ENCODE measurements at places on chromosomes 16 and 17.

DNA sequence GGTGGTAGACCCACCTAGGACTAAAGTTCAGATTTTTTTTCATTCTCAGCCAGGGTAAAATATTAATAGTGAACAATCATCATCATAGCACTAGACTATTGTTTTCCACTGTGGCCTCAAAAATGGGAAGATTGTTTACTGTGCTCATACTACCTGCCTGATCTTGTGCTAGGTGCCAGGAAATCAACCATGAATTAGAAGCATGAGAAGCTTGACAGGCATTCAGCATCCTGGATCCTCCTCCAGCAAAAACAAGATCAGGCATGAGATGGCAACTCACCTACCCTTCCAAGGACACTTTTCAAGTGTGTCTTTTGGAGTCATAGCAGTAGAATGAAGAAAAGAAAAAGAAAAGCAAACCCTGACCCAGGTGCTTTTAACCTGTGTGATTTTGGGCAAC is 174.2 kb downstream of the CYLD start:
- no peak for DNase-seq

- no peak for DNase-seq
Measured at GRCh38 chr16:50573279-50573678, 25.1 kb downstream of the NKD1 start.

DNA sequence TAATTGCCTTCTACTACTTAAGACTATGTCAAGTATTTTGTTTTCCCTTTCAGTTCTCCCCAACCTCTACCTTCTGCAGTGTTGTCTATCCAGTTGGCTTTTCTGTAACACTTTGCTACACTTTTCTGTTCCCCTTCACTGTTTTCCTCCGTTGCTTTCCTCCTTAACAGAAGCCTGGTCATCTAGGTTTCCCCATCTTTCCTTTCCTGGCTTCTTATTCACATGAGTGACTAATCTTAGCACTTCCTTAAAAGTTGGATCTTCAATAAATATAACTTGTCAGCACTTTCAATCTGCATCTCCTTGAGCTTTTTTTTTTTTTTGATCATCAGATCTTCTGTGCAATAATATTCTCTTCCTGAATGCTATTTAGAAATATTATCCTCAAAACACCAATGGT is 2.8 kb upstream of the SLFN11 start:
- DNase-seq: no peak

- DNase-seq: no peak
Measured at GRCh38 chr16:82703871-82704768, 77.4 kb downstream of the CDH13 start.

DNA sequence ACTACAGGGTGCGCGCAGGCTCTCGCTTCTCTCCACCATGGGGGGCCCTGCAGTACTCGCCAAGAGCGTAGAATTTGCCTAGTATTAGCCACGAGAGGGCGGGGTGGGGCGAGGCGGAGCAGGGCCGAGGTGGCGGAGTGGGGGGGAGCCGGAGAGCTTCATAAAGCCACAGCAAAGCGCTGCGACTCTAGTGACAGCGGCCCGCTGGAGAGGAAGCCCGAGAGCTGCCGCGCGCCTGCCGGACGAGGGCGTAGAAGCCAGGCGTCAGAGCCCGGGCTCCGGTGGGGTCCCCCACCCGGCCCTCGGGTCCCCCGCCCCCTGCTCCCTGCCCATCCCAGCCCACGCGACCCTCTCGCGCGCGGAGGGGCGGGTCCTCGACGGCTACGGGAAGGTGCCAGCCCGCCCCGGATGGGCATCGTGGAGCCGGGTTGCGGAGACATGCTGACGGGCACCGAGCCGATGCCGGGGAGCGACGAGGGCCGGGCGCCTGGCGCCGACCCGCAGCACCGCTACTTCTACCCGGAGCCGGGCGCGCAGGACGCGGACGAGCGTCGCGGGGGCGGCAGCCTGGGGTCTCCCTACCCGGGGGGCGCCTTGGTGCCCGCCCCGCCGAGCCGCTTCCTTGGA is at the start of gene TBX21:
Gene TBX21, plus strand, starts transcription at position 190 of the 627 bp plus-strand sequence. Its CDS starts 219 bp downstream, at position 409.
- DNase-seq: peak; percentile 93

DNA sequence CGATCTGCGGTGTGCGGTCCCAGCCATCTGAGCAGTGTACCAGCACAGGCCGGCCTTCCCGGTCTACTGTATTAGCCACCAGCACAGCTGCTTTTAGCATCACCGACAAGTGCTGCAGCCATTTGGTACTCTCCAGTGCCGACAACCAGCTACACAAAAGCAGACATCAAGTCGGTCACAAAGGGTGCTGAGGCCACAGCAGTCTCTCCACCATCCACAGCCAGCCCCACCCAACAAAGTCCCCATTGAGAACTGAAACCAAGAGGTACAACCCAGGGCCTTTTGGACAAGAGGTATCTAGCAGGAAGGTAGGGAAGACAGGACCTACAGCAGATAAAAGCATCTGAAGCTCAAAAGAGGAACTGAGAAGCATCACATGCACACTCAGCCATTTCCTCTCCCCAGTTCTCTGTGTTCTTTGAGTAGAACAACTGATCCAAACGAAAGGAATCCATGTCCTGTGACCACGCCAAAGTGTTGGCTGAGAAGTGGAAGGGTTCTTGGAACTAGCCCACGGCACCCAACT is 9.5 kb downstream of the MTMR4 start:
- no peak for DNase-seq

GRCh38 chr17:77096570-77097214 is 44.1 kb upstream of the SEC14L1 start:
- no peak for DNase-seq

GRCh38 chr17:76136276-76137000 is 4.6 kb downstream of the FOXJ1 start:
- DNase-seq: no peak

- DNase-seq: no peak
Measured at GRCh38 chr16:68005786-68006286, 6.6 kb upstream of the DPEP2 start.

DNA sequence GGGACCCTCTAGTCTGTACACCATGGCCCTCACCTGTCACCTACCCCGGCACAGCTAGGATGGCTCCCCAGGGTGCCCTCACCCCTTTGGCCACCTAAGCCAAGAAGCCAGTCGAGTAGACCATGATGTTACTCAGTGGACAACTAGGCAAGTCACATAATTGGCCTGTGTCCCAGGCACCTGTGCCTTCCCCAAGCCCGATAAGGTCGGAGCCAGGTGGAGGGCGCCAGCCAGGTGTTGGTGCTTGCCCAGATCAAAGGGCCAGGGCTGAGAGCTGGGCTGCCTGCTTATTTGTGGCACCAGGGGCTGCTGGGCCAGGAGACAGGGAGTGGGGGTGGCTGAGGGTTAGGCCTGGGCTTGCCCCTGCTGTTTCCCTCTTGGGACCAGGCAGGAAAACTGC is 16.8 kb downstream of the SPNS2 start:
- no peak for DNase-seq
